ENCODE measurements at places on chromosomes 7 and 10. TPM values are rescaled to one million over a fixed set of nuclear protein-coding genes. Genes with fewer than 3 reads are reported as not detected.

DNA sequence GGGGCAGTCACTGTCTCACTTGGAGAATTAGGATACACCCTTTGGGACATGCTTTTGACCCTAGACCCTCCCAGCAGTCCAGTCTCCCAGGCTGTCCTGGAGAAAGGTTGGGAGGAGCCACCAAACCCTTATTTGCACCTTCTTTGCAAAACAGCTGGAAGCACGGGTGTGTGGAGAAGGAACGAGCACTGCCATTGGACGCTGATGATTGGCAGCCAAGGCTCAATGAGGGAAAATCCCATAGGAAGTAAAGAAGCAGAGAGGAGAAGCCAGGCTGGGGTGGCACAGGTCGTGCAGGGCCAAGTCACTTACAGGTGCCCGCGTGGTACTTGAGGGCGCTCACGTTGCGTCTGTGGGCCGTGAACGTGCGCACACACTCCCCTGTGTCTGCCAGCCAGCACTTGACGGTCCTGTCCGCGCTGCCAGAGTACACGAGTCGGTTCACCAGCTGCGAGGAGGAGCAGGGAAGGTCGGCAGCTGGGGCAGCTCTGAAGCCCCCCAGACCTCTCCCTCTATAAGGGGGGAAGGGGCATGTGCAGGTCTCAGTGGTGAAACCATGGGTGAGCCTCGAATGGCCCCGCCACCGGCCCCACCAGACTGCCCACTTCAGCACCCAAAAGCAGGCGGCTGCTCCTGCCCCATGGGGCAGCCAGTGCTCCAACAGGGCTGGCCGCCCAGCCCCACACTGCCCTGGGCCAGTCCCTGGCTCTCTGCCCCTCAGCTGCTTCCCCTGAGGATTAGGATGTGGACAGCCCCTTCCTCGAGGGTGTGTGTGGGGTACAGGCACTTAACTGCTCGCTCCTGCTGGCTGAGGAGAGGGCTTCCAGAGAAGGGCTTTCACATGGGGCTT, 24.8 kb downstream of the WDR86 start:
- H3K36me3 ChIP-seq, result no peaks in the 10 kb centered on the region
- DNase-seq, result no peak
- peaks cover 69% of the 10 kb centered on the region for H3K27me3 ChIP-seq
- H3K4me3 ChIP-seq, result no peak overlapping the region
- H3K4me1 ChIP-seq, result peaks cover 16% of the 10 kb centered on the region

LFNG gene
- 10.1 TPM for total RNA-seq

DNA sequence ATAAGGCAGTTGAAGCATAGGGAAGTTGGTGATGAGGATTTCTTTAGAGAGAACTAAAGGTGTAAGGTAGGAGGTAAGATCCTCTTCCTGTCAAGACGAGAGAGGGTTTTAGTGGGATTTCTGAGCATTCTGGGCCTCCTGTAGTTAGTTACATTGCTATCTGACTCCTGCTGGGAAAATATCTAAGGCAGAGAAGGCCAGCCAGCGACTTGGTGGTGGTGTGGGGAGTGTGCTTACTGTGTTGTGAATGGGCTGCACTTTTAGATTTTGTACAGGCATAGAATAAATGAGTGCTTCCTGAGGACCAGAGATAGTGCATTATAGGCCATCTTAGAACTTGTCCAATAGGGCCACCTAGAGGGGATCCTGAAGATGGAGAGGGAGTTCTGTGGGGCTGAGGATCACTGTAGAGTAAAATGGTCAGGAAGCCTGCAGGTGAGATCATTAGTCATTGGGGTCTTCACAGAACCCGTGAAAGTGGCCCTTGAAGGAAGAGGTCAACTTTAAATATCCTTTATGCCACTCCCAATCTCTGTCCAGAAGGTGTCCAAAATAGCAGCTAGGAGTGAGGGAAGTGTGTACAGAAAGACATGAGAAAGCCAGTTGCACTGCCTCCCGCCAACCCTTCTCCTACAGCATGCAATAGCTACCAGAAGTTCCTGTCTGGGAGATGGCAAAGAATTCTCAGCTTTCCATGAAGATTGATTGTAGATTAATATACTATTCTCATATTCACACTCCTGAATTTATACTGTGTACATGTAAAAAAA, 266.6 kb downstream of the POLR1F start:
- no peak overlapping the region for H3K4me3 ChIP-seq
- DNase-seq, result no peak
- H3K36me3 ChIP-seq, result no peaks in the 10 kb centered on the region
- no peak overlapping the region for H3K27ac ChIP-seq
- H3K27me3 ChIP-seq, result no peaks in the 10 kb centered on the region

DENND2A gene
- total RNA-seq, result 1.0 TPM

AASS gene
- 2.5 TPM for total RNA-seq

CALML5 gene
- total RNA-seq, result 32.6 TPM

VPS50 gene
- total RNA-seq, result 26.7 TPM

DNA sequence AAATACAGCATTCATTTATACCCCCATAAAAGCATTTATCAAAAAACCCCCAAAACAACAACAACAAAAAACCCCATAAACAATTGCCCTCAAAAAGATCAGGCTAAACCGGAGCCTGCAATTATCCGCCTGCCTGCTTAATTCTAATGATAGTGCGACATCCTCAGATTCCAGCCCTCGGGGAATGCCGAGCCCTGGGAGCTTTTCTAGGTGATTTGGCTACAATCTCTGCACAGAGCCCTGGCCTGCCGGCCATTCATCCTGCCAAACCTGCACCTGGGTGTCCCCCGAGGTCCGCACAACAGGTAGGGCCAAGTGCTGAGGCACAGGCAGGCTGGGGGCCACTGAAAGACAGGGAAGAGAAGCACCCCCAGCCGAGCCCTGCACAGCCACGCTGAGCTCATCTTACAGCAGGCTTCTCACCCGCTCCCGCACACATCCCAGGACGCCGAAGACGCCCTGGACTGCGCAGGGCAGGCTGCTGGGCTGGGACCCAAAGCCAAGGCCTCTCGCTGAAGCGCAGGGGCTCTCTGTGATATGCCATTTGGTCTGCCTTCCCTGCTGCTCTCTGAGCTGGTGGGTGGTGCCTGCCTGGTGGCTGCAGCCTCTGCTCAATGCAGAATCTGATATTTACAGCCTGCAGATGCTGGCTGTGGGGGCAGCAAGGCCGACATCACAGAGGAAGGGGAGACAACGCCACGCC, 57.5 kb downstream of the CAMK2B start:
- H3K36me3 ChIP-seq, result no peaks in the 10 kb centered on the region
- peaks cover 26% of the 10 kb centered on the region for H3K27me3 ChIP-seq
- no peak overlapping the region for H3K27ac ChIP-seq
- H3K4me1 ChIP-seq, result peaks cover 8% of the 10 kb centered on the region
- H3K4me3 ChIP-seq, result no peak overlapping the region

CRHR2 gene
- total RNA-seq, result under 0.01 TPM

DNA sequence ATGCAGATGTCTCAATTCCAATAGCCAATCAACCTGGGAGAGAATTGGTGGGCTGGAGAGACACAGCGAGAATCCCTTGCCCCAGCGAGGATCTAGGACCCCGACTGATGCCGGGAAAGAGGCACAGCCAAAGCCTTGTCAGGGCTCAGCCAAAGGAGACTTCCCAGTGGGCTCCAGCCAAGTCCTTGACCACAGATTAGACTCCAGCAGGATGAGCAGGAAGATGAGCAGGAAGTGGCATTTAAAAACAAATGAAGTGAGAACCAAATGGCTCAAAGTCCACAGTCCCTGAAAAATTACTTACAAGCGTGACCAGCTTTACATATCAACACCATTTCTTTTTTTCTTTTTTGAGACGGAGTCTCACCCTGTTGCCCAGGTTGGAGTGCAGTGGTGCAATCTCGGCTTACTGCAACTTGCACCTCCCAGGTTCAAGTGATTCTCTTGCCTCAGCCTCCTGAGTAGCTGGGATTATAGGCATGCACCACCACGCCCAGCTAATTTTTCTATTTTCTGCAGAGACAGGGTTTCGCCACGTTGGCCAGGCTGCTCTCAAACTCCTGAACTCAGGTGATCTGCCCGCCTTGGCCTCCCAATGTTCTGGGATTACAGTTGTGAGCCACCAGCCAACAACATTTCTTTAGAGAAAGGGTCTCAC, 40.2 kb downstream of the CTBP2 start:
- no peak for DNase-seq
- H3K4me3 ChIP-seq, result no peak overlapping the region
- H3K36me3 ChIP-seq, result no peaks in the 10 kb centered on the region
- no peaks in the 10 kb centered on the region for H3K27me3 ChIP-seq

PKD2L1 gene
- total RNA-seq, result 0.19 TPM

- DNase-seq, result no peak
- H3K27ac ChIP-seq, result no peak overlapping the region
- no peaks in the 10 kb centered on the region for H3K36me3 ChIP-seq
- H3K4me1 ChIP-seq, result no peaks in the 10 kb centered on the region
- H3K27me3 ChIP-seq, result no peaks in the 10 kb centered on the region
Observed at GRCh38 chr7:139557857-139558581, 34.5 kb downstream of the CLEC2L start.

EPC1 gene
- 38.7 TPM for total RNA-seq

DNA sequence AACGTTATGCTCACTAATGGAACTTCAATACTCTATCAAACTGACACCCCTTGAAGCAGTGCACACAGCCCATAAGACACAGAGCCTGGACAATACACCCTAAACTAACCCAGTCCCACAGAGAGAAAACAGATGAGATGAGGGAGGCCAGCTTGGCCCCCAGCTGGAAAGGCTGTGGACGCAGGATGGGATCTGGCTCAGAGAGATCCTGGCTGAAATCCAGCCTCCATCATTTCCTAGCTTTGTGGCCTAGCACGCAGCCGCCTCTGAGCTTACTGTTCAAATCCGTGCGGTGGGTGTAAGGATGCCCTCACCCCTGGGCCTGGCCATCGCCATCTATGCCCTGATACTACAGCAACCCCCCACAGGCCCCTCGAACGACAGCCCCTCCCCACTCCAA, 32.7 kb downstream of the SNX8 start:
- H3K27me3 ChIP-seq, result no peaks in the 10 kb centered on the region
- no peak overlapping the region for H3K27ac ChIP-seq
- no peak for DNase-seq
- H3K4me3 ChIP-seq, result no peak overlapping the region

HABP2 gene
- total RNA-seq, result 0.19 TPM

DNA sequence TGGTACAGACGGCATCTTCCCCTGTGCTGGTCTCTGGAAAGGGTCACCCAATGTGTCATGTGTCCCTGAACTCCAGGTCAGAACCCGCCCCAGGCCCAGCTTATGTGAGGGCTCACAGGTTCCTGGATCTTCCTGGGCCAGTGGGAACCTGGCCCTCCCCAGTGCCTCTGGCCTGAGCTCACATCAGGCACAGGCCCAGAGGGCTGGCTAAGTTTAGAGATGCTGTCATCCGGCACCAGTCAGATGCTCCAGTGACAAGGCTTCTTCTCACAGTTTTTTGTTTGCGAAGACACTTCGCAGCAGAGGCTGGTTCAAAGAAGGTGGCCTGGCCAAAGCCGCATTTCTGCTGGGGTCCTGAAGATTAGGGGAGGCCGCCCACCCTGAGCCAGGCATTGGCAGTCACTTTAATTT, 11.8 kb downstream of the CAMK2B start:
- peaks cover 21% of the 10 kb centered on the region for H3K27me3 ChIP-seq
- no peaks in the 10 kb centered on the region for H3K4me1 ChIP-seq
- DNase-seq, result no peak
- no peak overlapping the region for H3K27ac ChIP-seq
- H3K4me3 ChIP-seq, result no peak overlapping the region

TRIM73 gene
- total RNA-seq, result 1.3 TPM

DNA sequence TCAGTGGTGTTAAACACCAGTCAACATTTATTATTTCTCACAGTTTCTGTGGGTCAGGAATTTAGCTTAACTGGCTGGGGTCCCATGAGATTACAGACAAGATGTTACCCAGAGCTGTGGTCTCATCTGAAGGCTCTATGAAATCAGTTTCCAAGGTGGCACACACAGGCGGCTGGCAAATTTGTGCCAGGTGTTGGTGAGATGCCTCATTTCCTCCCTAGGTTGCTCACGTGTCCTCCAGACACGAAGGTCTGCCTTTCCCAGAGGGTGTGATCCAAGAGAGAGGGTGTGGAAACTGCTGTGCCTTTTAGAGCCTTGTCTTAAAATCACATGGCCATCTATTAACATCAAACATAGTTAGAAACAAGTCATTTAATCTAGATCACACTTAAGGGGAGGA, 209.0 kb downstream of the JCAD start:
- no peaks in the 10 kb centered on the region for H3K27me3 ChIP-seq
- peaks cover 15% of the 10 kb centered on the region for H3K4me1 ChIP-seq
- H3K36me3 ChIP-seq, result no peaks in the 10 kb centered on the region
- H3K4me3 ChIP-seq, result no peak overlapping the region

CCDC3 gene
- 17.3 TPM for total RNA-seq

GRCh38 chr10:50417486-50417885, 166.2 kb upstream of the ASAH2 start:
- no peak for DNase-seq
- H3K27ac ChIP-seq, result peak overlapping the region; percentile 73
- peaks cover 7% of the 10 kb centered on the region for H3K27me3 ChIP-seq
- peaks cover 6% of the 10 kb centered on the region for H3K4me1 ChIP-seq
- H3K4me3 ChIP-seq, result peak overlapping the region; percentile 44

GRCh38 chr7:45979275-45980180, 58.5 kb upstream of the IGFBP3 start:
- H3K4me1 ChIP-seq, result no peaks in the 10 kb centered on the region
- H3K36me3 ChIP-seq, result no peaks in the 10 kb centered on the region
- no peak overlapping the region for H3K4me3 ChIP-seq
- no peak for DNase-seq

DNA sequence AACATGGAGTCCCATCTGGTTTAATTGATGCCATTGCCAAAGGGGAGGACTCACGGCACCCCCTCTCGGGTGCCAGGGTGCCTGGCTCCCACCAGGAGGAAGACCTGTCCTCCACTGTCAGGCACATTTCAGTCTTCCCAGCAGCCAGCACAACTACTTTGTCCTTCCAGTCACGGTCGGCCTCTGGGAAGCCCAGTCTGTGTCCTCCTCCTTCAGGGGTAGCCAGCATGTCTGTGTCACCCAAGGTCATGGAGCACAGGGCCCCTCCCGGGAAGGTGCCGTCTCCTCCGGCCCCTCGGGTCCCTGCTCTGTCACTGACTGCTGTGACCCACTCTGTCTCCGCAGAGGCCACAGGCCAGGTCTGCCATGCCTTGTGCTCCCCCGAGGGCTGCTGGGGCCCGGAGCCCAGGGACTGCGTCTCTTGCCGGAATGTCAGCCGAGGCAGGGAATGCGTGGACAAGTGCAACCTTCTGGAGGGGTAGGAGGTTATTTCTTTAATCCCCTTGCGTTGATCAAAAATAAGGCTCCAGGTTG, 142.4 kb downstream of the EGFR start:
- H3K27me3 ChIP-seq, result peaks cover 4% of the 10 kb centered on the region
- no peak overlapping the region for H3K27ac ChIP-seq
- no peaks in the 10 kb centered on the region for H3K36me3 ChIP-seq
- H3K4me1 ChIP-seq, result no peaks in the 10 kb centered on the region

GPR85 gene
- 0.71 TPM for total RNA-seq

OGA gene
- total RNA-seq, result 104 TPM

MBL2 gene
- 0.05 TPM for total RNA-seq

GRCh38 chr7:43921423-43921822, 4.8 kb upstream of the UBE2D4 start:
- no peak for DNase-seq
- no peaks in the 10 kb centered on the region for H3K36me3 ChIP-seq
- H3K4me3 ChIP-seq, result no peak overlapping the region
- H3K27ac ChIP-seq, result no peak overlapping the region
- peaks cover 9% of the 10 kb centered on the region for H3K4me1 ChIP-seq
- H3K27me3 ChIP-seq, result no peaks in the 10 kb centered on the region

Measured in thymus (tissue), 14 donors.